CMK (cell line): ENCODE measurements at places on chromosomes 13 and 19.

GRCh38 chr13:114161644-114162532, 17.2 kb upstream of the CFAP97D2 start:
- no peak for DNase-seq

DNA sequence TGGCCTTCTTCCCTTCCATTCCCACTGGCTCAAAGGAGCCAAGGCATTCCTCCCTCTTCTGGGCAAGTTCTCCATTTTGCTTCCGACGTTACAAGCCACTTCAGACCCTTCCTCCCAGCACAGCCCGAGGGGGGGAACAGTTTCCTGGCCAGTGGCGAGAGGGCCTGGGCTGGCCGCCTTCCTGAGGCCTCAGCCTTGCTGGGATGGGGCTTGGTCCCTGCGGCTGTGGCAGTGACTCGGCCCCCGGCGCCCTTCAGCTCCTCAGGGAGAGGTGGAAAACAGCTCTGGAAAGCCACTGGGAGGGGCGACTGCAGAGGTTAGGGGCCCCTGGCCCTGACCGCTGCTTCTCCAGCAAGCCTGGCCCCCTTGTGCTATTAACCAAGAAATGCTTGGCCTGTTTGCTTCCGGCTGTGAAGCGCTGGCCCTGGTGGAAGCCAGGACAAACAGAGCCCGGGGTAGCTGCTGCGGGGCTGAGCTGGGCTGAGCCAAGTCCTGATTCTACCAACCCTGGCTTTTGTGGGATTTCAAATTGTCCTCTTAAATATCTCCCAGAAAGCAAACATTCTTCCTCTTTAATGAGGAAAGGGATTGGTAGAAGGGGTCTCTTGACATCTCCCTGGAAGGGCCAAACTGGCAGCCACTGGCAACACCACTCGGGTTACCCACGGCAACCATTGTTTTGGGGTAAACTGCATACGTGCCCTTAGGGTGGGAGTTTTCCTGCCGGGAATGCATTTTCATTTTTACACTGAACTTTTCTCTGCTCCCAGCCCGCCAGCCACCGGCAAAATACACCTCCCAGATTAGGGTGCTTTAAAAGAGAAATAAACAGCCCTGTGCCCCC, 38.7 kb downstream of the C13orf46 start:
- no peak for DNase-seq

DNA sequence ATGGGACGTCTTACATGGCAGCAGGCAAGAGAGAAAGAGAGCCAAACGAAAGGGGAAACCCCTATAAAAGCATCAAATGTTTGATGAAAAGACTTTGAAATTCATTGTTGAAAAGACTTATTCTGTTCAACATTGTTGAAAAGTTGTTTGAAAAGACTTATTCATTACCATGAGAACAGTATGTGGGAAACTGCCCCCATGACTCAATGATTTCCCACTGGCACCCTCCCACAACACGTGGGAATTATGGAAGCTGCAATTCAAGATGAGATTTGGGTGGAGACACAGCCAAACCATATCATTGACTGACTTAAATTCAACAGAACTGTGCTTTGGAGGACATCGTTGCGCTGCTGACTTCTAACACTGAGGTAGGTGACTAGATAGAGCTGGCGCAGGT, 48.0 kb upstream of the RCBTB2 start:
- no peak for DNase-seq

GRCh38 chr19:15381429-15381828, 1.8 kb upstream of the AKAP8 start:
- no peak for DNase-seq

GRCh38 chr13:83883061-83883523, 818 bp upstream of the SLITRK1 start:
- DNase-seq = no peak

DNA sequence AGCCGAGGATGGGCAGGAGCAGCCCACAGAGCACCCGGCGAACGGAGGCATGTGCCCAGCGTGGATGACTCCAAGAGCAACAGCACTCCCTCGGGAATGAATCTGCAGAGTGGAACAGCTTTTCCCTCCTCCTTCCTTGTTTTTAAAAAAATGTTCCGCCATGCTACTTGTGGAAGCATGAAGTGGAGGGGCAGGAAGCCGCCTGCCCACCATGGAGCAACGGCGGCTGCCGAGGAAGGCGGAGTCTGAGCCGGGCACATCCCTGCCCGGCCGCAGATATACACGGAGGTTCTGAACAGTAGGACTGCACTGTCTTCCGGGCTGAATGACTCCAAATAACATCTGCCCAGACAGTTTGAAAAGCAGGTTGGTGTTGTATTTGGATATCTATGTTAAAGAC, 65.2 kb downstream of the SOX1 start:
- no peak for DNase-seq
